RPMI8226 (cell line): ENCODE measurements at places on chromosomes 13 and 19.

DNA sequence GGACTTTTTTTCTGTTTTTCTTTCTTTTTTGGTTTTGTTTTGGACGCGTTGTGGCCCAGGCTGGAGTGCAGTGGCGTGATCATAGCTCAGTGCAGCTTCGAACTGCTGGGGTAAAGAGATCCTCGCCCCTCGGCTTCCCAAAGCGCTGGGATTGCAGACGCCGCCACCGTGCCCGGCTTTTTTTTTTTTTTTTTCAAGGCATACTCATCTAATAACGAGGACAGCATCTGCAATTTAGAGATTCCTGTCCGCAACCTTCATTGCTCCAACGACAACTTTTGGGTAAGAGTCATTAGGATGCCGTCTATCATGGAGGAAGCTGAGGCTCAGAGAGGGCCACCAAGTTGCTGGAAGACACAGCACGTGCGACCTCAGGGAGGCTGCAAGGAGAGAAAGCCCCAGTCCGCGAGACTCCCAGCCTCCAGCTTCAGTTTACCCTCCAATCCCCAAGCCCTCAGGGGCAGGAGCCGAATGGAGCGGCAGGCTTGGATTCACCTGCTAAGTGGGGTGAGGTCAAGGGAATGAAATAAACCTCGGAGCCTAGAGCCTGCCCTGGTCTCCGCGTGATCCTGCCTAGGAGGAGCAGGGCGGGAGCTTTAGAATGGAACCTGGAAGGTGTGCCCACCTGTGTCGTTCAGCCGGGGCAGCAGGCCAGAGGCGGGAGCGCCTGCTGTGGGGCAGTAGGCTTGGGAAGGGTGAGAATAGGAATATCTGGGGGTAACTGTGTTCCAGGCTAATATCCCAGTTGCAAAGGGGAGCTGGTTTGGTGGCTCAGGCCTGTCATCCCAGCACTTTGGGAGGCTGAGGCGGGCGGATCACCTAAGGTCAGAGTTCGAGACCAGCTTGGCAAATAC is 676 bp upstream of the POLRMT start:
- peak; percentile 35 for DNase-seq

DNA sequence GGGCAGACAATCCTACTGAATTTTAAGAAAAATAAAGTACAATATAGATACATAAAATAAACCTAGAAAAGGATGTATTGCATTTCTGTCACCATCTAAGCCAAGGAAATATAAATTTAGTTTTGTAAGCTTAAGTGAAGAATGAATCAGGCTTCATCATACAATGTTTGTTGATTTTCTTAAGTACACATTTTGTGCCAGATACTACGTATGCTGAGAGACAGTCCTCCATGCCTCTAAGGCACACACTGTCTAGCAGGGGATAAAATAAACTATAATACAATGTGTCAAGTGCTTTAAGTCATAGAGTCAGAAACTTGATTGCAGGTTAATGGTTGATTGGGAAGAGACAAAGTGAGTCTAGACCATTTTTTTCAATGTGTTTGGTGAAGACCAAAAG is 465.7 kb downstream of the TBC1D4 start:
- no peak for DNase-seq

- DNase-seq = no peak
Measured at GRCh38 chr13:99225078-99225477, 24.4 kb downstream of the UBAC2 start.

GRCh38 chr13:20192158-20192835 is 441 bp downstream of the GJB2 start:
- peak; percentile 50 for DNase-seq

- DNase-seq = no peak
Measured at GRCh38 chr13:52994865-52995264, 33.7 kb upstream of the OLFM4 start.

DNA sequence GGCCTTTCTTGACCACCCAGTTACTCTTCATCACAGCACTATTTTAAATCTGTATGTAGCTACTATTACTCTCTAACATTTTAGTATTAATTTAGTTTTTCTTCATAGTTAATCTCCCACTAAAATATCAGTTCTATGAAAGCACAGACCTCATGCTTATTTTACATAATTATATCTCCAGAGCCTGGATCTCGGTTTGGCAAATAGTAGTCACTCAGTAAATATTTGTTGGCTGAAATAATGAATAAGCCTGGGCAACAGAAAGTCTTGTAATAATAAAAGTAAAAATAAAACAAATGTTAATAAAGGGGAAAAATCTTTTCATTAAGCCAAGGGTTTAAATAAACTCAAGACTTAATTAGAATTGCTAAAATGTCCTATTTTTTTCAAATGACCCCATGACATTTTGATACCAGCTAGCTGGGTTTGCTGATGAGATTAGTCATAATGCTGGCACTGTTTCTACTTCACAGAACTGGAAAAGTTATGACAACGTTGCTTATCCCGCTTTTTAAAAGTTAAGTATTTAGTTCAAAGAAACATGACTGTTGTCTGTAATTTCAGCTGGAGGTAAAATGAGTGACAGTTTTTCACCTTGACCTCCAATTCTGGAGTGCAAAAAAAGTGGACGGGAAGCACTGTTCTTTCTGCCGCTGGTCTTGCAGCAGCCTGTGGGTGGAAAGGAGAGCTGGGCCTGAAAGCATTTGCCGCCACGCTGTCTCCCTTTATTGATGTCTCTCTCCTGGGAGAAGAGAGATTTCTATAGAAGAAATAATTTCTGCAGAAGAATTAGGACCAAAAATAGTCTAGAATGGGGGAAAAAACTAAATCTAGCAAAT is 85.2 kb upstream of the SPATA13 start:
- DNase-seq = no peak

DNA sequence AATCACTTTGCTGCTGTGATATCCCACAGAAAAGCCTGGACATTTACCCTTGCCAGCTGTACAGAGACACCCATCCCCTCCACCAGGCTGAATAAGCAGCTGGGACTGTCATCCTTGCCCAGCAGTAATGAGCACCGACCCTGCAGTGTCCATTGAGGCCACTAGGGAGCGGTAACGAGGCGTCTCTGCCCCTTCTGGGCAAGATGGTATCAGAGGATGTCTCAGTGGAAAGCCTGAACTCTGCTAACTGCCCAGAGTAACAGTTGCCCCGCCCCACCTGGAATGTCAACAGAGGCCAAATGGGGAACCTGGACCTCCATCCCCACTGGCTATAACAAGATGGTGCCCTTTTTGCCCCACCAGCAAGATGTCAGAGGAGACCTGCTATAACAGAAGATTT is 22.8 kb upstream of the CEACAM20 start:
- peak; percentile 30 for DNase-seq

DNA sequence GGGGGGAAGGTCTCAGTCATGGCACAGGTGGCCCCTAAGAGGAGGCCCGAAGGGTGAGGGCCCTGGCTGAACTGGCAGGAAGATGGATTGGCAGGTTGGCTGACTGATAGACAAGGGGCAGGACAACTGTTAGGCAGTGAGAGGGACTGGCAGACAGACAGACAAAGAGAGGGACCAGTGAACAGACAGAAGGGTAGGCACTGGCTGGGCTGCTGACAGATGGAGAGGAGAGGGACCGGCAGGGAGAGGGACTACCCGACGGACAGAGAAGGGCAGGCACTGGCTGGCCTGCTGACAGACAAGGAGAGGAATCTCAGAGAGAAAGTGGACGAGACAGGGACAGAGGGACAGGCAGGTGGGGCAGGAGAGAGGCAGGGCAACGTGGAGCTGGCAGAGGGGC is 31.8 kb upstream of the EHD2 start:
- no peak for DNase-seq

GRCh38 chr13:105914291-105915036 is 621.0 kb downstream of the EFNB2 start:
- DNase-seq = peak; percentile 26

DNA sequence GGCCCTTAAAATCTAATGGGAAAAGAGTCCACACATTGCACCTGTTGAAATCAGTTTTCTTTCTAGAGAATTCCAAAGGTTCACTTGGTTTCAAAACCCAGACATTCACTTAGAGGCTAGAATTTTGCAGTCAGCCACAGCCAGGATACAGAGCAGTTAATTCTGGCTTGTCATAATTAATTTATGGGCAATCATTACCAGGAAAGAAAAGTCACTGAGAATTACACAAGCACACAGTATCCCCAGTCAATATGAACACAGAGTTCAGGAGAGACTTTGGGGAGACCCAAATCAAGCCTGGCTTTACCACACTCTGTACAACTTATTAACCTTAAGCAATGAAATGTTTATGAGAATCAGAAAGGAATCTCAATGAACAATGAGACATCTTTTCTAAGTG is 224.3 kb upstream of the SOX21 start:
- DNase-seq = no peak

DNA sequence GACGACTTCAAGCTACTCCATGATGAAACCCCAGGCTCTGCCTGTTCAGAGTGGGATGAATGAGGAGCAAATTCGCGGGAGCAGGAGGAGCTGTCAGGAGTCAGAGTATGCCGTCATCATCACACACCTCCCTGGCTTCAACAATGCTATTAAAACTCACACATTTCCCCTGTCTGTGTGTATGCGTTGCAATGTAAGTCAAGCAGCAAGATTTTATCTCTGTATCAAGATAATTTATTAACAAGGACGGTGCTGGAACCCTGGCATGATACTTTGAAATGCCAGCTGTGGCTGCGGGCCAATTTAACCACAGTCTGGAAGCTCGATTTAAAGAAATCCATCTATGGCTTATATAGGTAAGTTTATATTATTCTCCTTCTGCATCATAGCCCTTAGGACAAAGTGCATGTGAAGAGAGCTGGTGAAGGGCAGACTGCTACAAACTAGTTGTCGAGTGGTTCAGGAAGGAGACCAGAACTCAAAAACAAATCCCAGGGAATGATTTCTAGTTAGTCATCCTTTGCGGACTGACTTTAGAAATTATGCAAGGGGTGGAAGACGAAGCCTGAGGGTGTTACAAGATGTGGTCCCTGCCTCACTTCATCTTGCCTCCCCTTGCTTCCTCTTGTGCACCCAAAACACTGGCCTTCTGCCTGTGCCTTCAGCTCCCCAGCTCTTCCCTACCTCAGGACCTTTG is 486.5 kb downstream of the COG6 start:
- DNase-seq = no peak

DNA sequence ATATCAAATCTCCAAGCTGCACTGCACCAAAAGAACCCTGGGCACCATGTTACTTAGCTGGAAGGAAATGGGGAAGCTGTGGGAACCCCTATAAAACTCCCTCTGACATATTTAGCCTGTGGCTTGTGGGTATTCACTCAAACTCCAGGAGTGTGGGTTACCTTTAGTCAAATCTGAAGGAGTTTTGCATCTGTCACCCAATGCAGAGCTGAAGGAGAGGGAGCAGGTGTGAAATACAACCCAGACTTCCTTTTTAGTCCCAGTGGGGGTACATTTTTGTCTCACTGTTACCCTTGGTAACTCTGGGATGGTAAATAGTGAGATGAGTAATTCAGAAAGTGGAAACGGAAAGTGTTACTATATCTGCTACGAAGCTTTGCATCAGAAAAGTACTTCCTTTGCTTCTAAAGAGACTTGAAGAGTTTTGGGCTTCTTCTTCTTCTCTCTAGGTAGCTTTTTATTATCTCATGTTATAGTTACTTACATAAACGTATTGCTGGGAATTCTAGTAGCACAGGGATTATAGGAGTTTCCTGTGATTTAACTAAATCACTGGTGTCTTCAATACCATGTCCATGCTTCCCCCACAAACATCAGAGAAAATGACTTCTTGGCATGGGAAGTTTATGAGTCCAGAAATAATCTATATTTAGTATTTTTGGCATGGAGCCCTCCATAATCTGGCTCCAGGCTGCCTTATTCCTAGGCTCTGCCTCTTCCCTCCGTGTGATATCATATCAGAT is 105.9 kb downstream of the AKAP11 start:
- peak; percentile 42 for DNase-seq

GRCh38 chr19:12834566-12834943 is at the start of gene RTBDN:
Gene RTBDN (minus strand): TSS chr19:12834579. CDS start chr19:12829979, 4,600 bp downstream.
- no peak for DNase-seq

- DNase-seq = peak; percentile 67
Measured at GRCh38 chr19:54707962-54708361, 16.3 kb upstream of the KIR3DL3 start.

- peak; percentile 25 for DNase-seq
Measured at GRCh38 chr13:111518161-111518792, 197.8 kb downstream of the TEX29 start.

- DNase-seq = peak; percentile 83
Measured at GRCh38 chr13:32472194-32472621, 44.3 kb upstream of the N4BP2L1 start.

- no peak for DNase-seq
Measured at GRCh38 chr13:25827831-25828465, 223.9 kb downstream of the SHISA2 start.

GRCh38 chr19:31770223-31770622 is 421.0 kb upstream of the TSHZ3 start:
- DNase-seq = no peak

DNA sequence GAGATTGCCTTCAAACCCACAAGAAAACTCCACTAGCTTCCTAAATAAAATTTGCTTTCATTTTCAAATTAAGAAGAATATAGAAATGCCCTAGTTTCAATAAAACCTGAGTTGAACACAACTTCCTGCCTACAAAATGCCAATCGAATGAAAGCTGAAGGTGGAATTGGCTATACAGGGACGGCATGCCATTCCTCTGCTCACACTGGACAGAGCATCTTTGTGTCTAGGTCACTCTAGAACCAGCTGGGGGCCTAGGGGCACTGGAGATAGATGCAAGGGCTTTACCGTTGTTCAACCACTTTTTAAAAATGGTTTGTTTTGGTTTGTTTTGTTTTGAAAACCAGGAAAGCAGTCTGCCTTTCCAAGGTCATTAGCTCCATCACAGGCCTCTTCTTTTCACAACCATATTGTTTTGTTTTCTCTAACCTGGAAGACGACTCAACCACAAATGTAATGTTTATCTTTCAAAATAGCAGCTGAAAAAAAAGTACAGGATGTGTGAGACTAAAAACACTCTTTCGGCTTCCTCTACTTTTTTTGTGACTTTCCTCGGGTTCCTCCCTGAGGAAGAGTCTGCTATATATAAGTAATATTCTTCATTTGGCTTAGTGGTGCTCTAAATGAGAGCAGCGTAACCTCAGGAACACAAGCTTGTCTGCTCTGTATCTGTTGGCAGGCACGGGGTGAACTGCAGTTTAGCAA is 11.9 kb upstream of the ITM2B start:
- DNase-seq = no peak

- DNase-seq = no peak
Measured at GRCh38 chr19:4362831-4363545, 19.6 kb downstream of the MPND start.

- no peak for DNase-seq
Measured at GRCh38 chr19:19514215-19514657, 1.1 kb downstream of the TSSK6 start.

DNA sequence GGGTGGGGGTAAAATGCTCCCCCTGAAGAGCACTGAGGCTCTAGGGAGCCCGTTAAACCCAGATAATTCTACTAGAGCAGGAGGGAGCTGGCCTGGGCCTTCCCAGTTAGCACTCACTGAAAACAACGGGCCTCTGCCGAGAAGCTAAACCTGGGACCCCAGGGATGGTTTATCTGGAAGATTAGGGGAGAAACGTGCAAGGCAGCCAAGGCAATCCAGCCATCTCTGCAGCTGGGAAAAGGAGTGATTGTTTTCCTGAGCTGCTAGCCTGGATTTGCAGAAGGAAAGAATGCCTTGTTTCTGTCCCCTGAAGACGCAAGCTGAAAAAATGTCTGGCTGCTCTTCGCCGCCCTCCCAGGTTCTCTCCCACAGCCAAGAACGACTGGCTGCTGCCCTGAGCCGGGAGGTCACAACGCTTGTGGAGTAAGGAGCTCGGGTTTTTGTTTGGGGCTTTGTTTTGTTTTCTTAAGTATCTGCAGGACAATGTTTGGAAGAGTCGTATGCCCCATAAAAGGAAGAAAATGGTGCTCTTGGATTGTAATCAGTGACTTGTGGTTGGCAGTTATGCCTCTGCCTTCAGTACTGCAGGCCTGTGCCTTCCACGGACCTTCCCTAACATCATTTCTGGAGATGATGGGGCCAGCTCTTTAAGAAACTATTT is 31.5 kb downstream of the COL4A2 start:
- no peak for DNase-seq
